Upper lobe of left lung (tissue), 6 donors: ENCODE measurements at places on chromosomes 16 and 17.

GRCh38 chr16:26005336-26005735, 313.6 kb downstream of the HS3ST4 start:
- DNase-seq = no peak

DNA sequence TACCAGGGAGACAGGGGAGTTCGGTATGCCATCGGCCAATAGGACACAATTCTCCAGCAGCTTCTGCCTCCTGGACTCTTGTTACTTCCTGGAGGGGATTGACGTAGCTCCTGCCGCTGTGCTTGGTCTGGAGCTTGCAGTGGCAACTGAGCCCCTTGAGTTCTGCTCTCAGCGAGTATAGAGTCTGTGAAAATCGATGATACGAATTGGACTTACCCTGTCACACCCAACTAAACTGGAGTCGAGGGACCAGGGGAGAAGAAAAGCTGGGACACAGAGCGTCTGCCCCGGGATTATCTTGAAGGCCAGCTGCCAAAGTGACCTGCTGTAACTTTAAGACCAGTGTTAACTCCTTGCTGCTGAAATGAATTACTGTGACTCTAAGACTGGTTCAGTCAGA, 22.2 kb downstream of the SEC14L1 start:
- no peak for DNase-seq

- no peak for DNase-seq
These were observed 35.9 kb upstream of the GHDC start for GRCh38 chr17:42230225-42230624.

DNA sequence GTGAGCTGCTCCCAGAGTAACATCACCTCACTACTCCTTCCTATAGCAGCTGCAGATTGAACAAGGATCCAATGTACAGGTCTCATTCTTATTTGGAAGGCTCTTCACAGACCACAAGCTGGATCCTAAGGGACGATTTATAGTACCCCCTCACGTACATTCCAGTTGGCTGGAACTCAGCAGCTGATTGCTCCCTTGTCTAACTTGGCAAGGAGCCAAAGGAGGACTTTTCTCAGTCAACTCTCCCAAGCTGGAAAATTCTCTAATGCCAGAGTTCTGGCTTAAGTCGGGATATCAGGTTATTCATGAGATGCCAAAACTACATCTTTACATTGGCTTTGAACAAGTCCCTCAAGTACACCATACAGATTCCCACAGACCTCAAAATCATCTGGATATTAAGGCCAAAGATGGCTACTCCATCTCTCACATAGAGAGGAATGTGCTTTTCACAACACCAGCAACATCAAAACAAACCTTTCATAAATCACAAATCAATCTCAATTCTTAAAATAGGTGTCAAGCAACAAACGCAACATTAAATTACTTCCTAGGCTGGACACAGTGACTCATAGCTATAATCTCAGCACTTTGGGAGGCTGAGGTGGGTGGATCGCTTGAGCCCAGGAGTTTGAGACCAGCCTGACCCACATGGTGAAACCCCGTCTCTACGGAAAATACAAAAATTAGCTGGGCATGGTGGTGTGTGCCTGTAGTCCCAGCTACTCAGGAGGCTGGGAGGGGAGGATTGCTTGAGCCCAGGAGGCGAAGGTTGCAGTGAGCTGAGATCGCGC, 39.3 kb downstream of the SMG6 start:
- DNase-seq = no peak

DNA sequence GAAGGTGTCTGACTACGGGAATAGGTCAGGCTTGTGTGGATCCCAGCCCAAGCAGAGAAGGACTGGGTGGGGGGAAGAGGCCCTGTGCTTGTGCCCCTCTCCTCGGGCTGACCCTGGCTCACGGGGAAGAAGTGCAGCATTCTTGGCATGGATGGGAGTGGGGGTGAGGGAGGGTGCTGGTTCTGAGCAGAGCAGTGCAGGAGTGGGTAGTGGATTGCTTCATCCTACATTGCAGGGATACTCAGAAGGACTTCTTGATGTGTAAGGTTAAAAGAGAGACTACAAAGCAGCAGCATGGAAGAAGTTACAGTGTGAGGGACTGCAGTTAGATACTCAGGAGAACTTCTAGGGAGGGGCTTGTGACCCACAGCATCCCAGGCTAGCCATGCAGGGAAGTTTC, 2.1 kb downstream of the ARHGAP23 start:
- DNase-seq = no peak

DNA sequence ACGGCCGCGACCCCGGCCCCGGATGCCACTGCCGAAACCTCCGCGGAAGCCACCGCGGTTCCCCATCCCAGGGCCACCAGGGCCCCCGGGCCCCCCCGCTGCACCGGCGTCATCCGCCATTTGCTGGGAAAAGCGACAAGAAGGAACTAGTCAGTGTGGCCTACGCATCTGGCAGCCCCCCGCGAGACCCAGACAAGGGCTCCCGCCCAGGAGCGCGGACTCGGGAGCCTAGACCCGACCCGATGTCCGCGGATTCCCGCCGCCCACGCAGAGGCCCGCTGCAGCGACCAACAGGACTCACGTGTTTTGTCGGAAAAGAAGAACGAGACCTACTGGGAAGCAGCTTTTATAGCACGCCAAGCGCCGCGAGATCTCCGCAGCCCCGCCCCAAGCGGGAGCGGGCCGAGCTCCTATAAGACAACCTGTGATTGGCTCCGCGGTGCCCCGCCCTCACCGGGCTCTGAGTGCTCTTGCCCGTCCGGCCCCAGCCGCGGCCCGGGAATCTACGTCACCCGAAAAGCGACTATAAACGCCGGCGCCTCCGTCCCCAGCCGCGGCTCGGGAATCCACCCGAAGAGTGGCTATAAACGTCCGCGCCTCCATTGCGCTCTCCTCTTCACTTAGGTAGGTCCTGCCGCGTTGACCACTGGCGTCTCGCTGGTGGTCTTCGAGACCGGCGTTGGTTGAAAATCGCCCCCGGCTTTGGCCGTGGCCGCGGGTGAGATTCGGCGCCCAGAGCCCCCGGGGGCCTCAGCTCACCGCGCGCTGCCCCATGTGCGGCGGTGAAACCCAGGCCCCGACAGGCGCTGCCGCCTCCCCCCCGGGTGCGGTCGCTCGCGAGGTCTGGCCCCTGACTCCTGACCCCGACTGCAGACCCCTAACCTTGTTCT, at the start of gene RPS2:
RPS2 (minus strand) TSS at position 321 of the 890 bp plus-strand sequence; CDS start at position 120, 201 bp downstream.
- peak; percentile 100 for DNase-seq

DNA sequence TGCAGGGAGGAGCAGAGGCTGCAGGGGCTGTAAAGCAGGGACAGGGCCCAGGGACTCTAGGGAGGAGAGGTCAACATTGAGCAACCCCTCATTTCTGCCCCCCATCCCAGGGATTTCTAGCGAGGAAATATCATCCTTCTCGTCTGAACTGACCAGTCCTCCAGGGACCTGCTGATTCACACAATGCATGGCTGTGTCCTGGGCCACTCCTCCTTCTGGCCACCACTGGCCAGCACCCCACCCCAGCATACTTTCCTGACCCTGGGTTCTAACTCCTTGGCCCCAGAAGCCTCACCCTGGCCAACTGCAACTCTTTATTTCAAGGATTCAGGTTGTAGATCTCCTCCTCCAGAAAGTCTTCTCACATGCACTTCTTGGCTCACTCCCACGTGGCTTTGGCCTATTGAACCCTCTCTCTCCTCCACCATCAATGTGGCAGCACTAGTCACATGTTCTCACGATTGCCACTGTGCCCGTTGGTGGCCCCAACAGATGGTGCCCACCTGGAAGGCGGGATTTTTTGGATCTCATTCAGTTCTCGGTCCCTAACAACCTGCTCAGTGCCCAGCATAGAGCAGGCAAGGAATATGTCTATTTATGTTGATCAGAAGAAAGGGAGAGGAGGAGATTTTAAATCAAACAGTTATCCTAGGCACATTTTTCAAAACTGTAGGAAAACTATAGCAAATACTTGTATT, 41.5 kb downstream of the CUEDC1 start:
- DNase-seq = no peak

DNA sequence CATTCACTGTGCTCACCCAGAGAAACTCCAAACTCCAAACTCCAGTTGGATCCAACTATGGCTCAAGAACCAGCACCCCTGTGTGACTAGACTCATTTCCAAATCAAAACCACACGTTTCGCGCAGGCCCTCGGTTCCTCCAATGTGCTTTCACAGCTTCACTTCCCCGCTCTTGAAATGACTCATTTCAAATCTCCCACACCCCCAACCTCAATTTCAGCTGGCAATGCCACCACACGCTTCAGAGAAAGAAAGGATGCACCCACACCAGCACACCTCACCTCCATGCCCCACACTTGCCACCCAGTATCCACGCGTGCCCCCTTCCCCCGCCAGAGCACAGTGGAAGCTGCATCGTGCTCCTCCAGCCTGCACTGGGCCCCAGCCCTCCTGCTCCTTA, 9.0 kb downstream of the TMEM92 start:
- no peak for DNase-seq

DNA sequence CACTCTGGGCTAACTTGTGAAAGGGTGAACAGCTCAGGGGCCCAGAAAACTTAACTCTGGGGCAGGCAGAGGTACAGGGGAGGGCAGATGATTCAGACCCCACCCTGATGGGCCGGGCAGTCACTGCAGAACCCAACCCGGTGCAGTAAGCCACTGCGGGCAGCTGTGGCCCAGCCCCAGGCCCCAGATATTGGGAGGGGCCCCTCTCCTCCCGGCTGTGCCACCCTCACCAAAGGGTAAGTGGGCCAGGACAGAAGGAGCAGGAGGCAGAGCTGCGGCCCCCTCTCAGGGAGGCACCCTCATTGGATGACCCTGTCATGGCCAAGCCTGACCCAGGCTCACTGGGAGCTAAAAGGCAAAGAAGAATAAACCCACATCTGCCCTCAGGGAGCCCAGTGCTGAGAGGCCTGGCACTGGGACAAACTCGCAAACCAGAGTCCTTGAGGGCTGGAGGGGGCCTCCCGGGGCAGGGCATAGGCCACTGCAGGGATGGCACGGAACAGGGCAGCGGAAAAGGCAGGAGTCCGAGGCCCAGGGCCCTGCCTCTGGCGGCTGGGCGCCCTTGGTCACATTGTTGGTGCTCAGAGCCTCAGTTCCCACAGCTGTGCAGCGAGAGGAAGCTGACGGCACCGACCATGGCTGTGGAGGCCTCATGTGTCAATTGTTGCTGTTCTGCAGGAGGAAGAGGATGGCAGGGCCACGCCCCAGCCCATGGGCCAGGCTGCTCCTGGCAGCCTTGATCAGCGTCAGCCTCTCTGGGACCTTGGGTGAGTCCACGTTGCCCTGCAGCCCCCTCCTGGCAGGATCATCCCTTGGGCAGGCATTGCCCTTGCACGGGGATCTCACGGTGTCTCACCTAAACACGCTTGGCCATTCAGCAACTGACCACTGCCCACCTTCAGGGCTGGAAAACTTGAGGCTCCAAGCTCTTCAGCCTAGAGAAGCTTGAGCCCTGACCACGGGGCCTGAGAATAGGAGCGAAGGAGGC, 3.1 kb downstream of the ITGB4 start:
- no peak for DNase-seq

DNA sequence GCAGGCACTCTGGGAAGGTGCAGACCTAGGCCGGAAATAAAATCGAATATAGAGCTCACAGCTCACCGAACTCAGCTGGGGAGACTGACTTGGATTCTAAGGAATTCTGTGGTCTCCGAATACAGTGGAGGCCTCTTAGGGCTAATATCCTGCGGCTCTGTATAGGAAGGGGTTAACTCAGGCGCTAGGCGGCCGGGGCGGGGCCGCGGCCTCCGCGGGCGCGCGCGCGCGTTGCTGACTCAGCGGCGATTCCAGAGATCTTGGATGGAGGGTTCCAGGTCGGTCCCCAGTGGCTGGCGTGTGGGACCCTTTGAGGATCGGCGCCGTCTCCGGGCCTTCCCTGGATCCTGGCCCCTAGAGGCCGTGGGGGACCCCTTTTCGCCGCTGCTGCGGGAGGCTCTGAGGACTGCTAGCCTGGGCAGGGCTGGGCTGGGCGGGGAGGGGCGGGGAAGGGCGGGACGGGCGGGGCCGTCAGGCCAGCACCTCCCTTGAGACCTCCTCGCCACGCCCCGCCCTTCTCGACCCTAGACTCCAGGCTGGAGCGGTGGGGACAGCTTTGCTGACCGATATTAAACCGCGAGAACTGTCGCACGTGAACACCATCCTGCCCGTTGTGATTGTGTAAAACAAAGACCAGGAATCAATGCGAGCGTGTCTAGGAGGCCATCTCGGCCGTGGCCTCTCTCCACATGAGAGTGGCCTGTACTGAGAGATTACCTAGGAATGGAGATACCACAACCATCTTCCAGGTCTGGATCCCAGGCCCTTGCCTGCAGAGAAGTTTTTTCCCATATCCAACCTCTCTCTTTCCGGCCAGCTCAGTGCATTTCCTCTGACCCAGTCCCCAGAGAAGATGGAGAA, 1.4 kb upstream of the PLEKHH3 start:
- DNase-seq = peak; percentile 94

- DNase-seq = no peak
These were observed 76.3 kb downstream of the USP32 start for GRCh38 chr17:60315650-60316049.

- no peak for DNase-seq
These were observed 10.2 kb downstream of the BAHCC1 start for GRCh38 chr17:81405411-81405872.

DNA sequence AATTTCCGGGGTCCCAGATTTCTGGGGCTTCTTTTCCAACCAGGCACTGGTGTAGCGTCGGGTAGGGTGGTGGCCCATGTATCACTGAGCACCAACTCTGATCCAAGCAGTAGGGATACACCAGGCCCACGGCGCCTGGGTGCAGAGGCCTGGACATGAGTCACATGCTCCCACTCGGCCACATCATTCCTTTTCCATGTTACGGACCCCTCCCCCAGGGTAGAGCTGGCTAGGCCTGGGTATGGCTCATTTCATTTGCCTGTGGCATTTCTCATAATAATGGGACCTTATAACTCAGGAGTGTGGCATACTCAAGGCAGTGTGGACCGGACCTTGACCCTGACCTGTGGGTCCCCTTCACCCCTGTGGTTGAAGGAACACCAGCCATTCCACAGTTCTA, 18.0 kb upstream of the NDRG4 start:
- no peak for DNase-seq

DNA sequence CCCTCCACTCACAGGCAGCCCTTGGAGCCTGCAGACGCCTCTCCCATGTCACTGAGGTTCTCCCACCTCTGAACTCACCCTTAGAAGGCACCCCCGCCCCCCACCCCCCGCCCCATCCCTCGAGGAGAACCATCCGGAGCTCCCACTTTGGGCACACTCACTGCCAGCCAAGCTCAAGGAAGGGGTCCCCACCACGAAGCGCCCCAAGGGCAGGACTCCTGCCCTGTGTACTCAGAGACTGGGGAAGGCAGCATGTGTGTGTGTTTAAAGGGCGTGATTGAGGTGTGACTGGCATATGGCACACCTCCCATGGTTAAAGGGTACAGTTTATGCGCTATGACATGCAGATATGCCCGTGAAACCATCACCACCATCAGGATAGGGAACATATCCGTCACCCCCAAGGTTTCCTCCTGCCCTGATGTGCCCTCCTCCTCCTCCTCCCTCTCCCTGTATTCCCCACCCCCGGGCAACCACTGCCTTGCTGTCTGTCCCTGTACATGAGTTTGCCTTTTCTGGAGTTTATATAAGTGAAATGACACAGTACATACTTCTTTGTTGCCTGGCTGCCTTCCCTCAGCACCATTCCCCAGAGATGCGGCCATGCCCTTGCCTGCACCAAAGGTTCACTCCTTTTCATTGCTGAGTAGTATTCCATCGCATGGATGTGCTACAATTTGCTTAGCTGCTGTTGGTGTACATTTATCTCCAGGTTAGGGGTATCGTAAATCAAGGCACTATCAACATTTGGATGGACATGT, 14.0 kb upstream of the RBFOX3 start:
- no peak for DNase-seq

- DNase-seq = no peak
These were observed 251.7 kb upstream of the IRX3 start for GRCh38 chr16:54538276-54538675.

GRCh38 chr16:30434852-30435251, 5.0 kb upstream of the DCTPP1 start:
- DNase-seq = no peak
